Stimulated activated CD4-positive, alpha-beta T cell treated with anti-CD3 and anti-CD28 coated beads, TNF-alpha, amount 100 ng/mL, for 24 hours (primary cell): ENCODE measurements at places on chromosomes 12 and 14.
A peak's percentile ranks its signal among the peaks of the same experiment; 100 is the strongest.

- no peak for DNase-seq
These were observed 1036.1 kb upstream of the TMEM132C start for GRCh38 chr12:127230843-127231260.

DNA sequence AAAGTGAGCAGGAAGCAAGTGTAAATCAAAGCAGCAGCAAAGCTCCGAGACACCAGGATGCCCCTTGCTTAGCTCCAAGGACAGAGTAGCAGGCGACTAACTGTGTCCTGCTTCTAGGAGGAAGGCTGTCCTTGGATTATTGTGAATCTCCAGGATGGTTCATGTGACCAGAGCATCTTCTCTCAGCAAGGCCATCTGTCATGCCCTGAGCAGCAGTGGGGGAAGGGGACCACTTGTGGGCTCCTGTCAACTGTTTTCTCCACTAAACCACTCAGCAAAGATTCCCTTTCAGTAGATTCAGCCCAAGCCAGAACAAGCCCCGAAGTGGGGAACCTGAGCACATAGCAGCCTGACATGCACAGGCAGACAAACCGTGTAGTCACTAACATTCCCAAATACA lies 19.4 kb downstream of the MAP3K9 start:
- DNase-seq, result no peak

- DNase-seq, result no peak
These were observed 130.3 kb upstream of the EGLN3 start for GRCh38 chr14:34081101-34081575.

DNA sequence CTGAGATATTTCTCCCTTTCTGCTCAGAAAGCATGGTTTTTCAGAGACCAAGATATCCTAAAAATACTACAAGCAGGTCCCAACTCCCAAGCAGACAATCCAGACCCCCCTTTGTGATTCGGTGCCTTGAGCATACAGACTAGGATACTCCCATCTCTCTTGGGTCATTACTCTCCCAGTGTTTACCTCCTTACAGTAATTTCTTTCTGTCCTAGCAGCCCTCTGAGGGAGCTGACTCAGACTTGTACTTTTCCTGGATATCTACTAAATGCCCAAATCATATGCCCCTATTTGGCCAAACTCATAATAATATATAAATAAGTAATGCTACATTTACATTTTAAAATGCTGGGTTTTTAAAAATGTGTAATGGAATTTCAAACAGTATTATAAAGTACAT lies 355.6 kb downstream of the LRIG3 start:
- DNase-seq, result no peak

DNA sequence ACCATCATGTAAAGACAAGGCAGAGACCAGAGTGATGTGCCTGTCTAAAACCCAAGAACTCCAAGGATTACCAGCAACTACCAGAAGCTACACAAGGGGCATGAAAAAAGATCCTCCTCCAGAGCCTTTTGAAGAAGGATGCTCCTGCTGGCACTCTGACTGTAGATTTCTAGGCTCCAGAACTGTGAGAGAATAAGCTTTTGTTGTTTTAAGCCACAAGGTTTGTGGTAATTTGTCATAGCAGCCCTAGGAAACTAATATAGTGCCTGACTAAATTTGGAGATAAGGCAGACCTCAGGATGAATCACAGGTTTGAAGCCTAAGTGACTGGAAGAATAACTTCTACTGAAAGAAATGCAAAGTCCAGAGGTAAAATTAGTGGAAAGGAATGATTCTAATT lies 132.9 kb downstream of the CEP83 start:
- DNase-seq, result no peak

- DNase-seq, result no peak
These were observed 24.5 kb downstream of the PPFIBP1 start for GRCh38 chr12:27548301-27549199.

GRCh38 chr12:58710901-58711300 lies 209.4 kb downstream of the LRIG3 start:
- DNase-seq, result no peak

DNA sequence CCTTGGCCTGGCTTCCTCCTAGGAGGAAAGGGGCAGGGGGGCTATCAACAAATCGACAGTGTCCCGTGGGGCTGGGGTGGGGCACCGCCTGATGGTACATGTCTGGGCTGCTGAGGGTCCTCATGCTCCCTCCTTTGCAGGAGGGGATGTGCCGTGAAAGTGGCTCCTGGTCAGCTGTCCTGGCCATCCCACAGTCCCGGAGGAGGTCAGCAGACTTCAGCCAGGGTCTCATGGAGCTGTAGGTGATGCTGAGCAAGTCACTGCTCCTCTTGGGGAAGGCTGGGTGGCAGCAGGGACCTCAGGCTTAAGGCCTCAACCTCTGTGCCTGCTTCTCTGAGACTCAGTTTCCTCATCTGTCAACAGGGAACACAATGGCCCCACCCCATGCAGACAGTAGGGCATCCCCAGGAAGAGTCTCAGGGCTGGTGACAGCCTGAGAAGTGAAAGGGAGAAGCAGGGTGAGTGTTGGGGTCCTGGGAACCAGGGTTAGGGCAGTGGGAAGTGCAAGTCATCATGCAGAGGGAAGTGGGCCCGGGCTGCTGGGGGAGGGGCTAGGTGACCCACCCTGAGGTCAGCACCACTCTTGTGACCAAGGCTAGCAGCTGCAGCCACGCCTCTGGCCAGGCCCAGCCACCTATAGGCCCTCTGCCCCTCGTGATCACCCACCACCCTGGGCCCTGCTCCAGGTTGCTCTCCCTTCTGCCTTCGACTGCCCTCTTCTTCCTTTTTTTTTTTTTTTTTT lies 4.4 kb upstream of the TNFAIP2 start:
- DNase-seq, result no peak

- no peak for DNase-seq
These were observed 257.5 kb upstream of the HMGA2 start for GRCh38 chr12:65566751-65567150.

GRCh38 chr12:25197608-25198007 lies 2.6 kb downstream of the ETFRF1 start:
- no peak for DNase-seq

DNA sequence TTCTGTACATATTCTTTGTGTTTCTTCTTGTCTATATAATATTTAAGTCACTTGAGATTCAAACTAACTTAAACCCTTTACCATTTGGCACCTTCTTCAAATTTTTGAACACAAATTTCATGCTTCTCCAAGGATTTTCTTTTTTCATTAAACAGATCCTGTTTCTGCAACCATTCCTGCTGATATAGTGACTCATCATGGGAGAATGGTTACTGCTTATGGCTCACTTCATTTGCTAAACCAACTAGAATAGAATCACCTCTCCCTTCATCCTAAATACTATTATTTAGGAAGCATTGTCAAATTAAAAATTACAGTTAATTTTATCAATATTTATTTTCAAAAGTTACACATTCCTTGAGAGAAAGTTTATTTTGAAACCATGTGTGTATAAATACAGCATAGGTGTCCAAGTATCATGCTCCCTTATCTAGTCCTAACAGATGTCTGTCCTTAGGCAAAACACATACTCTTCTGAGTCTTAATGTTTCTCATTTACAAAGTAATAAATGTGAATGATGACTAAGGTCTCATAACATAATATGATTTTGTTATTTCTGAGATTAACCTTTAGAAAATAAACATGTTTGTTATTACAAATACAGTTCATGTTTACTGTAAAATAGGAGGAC lies 40.7 kb downstream of the PLCZ1 start:
- no peak for DNase-seq

GRCh38 chr14:22505697-22506377 lies 83.2 kb downstream of the DAD1 start:
- no peak for DNase-seq

- DNase-seq, result peak; percentile 46
These were observed 30.2 kb downstream of the PEX5 start for GRCh38 chr12:7219599-7220243.

DNA sequence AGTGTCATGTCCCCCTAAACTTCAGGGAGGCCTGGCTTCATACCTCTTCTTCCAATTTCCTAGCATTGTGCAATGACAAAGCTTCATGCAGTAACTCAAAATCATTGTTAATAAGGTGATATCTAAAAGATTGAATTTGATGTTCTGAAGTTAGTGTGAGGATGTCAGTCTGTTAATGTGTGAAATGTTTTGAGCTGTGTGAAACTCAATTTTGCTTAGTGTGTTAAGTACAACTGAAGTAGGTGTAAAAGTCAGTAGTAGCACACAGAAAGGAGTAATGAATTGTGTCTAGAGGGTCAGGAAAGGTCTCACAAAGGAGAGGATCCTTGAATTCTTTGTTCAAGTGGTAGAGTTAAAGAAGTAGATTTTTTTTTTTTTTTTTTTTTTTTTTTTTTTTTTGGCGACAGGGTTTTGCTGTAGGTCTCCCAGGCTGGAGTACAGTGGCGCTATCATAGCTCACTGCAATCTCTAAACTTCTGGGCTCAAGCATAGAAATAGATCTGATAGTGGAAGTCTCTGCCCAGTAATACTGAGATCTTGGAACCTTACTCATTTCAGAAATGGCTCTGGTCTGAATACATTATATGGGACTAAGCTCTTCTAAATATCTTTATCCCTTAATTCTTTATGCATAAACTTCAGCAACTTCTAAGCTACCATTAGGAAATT lies 63.9 kb downstream of the FUT8 start:
- no peak for DNase-seq

DNA sequence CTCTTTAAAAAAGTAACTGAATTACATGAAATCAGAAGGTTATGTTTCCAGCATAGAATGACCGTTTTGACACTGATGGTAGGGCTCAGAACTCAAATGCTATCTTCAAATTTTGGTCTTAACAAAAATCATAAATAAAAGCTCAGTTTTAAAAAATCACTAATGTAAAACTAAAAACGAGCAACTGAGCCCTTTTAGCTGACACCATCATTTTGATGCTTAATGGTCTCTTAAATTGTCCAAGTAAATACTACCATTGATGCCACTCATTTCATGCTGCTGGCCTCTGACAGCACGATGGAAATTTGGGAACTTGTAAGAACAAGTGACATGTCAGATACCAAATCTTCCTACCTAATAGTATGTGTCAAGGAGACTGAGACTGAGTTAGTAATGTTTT lies 205.0 kb downstream of the AKAP6 start:
- DNase-seq, result no peak

DNA sequence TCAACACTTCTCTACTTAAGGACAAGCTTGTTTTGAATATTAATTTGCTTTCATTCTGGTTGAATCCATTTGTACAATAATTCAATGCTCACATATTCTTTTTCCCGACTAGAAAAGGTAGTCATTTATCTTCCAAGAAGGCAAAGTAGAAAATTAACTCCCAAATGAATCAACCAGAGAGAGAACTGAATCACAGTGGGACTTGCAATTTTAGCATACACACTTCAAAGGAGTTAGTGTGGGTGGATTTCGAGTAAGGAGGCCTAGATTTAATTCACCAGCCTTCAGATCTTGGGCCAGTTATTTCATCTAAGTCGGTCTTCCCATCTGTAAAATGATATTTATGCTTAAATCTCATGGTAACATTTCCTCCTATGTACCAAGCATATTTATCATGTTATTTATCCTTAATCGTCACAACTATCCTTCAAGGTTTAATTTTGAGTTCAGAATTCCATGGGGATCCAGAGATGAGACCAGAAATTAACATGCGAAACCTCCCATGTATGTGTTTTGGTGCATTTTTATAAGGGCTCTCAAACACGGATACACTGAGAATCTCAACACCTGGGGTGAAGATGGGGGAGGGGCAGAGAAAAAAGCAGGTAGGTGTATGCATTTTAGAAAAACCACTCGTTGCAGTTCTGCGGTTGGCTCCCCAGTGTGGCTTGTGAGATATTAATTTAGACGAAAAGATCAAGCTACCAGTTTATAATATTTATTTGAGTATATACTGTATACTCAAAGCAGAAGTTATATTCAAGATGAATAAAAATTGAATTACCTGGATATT lies 38.9 kb upstream of the IL22 start:
- no peak for DNase-seq

GRCh38 chr12:111248236-111249017 lies 120.5 kb downstream of the PHETA1 start:
- no peak for DNase-seq

DNA sequence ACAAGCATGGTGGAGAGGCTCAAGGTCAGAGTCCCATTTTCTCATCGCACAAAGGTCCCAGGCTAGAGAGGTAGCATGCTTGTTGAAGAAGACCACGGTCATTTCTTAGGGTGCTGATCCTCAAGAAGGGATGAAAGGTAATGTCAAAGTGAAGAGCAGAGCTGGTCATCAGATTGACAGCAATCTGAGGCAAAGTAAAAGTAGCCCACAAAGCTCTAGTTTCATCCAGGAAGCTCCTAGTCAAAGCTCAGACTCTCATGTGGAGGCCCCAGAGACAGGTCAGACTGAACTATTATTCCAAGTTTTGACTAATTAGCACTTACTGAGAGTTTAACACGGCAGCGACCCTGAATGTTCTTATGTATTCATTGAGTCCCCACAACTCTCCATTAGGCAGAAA lies 270.6 kb downstream of the RPS29 start:
- no peak for DNase-seq

- no peak for DNase-seq
These were observed 647.0 kb upstream of the MGAT4C start for GRCh38 chr12:86903159-86903558.

- DNase-seq, result no peak
These were observed 116.2 kb downstream of the BBS10 start for GRCh38 chr12:76232013-76232412.

DNA sequence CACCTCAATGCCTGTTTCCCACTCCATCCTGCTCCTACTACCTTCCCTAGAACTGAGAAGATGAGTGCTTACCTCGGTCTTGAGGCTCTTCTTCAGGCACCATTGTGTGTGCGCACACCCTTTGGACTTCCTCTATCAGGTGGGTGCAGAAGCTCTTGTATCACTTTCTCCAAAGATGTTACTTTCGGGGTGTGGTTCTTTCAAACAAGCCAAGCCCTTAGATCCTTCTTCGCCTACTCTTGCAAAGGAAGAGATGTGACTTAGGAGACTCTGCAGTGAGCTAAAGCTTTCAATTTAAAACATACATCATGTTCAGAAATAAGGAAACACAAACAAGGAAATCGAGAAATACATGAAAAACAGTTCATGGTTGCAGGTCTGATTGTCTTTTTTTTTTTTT lies at the start of gene CLEC4C:
TSS of gene CLEC4C (minus strand) at position 130 of the 400 bp plus-strand sequence. CDS start at position 103, 27 bp downstream.
- DNase-seq, result no peak

GRCh38 chr12:67364228-67364627 lies 95.1 kb downstream of the CAND1 start:
- no peak for DNase-seq

GRCh38 chr12:39205969-39206368 lies 237.0 kb downstream of the KIF21A start:
- DNase-seq, result no peak

DNA sequence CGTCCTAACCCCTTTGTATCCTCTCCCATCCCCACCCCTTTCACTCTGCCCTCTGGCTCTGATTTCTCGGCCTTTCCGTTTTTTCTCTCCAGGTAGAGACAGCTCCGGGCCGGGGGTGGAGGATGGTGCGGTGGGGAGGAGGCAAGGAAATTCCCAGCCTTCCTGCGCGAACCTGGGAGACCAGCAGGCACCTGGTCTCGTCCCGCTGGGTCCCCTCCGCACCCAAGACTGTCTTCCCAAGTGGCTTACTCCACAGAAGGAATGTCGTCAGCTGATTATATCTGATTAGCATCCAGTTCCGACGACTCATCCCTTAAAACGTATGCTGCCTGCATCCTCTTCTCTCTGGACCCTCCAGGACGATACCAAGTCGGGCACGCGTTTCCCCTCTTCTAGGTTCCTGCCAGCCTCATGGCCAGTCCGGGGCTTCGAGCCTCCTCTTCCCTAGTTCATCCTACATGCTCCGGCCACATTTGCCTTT lies 42.2 kb upstream of the CAPRIN2 start:
- DNase-seq, result no peak

- no peak for DNase-seq
These were observed 4.4 kb downstream of the GPR84 start for GRCh38 chr12:54359762-54360351.

- no peak for DNase-seq
These were observed 336.3 kb downstream of the DAD1 start for GRCh38 chr14:22252686-22253085.
